ENCODE measurements at places on chromosomes 4 and X. TPM values are rescaled to one million over a fixed set of nuclear protein-coding genes. Genes with fewer than 3 reads are reported as not detected.
A peak's percentile ranks its signal among the peaks of the same experiment; 100 is the strongest.

COX7B gene
- total RNA-seq = 233 TPM

FAM9C gene
- total RNA-seq = not detected

CCNQ gene
- total RNA-seq = 14.6 TPM

ARR3 gene
- not detected for total RNA-seq

SLC26A1 gene
- 2.9 TPM for total RNA-seq

CACNA1F gene
- 0.25 TPM for total RNA-seq

DNA sequence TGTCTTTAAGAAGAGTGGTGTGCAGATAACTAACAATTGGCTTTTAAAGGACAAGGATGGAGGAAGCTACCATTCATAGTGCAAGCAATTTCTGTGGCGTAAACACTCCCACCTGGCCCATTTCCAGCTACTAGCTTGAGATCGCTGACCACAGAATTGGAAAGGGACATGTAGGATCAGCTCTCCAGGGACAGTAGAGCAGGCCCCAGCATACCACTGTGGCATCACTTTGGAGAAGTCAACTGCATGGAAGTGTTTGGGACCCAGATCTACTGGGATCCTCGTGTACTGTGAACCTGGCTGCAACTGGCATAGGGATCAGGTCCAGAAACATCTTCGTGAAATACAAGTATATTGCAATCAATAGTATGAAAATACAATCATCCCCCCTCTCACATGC lies 515.0 kb downstream of the INPP4B start:
- no peak for DNase-seq

DNA sequence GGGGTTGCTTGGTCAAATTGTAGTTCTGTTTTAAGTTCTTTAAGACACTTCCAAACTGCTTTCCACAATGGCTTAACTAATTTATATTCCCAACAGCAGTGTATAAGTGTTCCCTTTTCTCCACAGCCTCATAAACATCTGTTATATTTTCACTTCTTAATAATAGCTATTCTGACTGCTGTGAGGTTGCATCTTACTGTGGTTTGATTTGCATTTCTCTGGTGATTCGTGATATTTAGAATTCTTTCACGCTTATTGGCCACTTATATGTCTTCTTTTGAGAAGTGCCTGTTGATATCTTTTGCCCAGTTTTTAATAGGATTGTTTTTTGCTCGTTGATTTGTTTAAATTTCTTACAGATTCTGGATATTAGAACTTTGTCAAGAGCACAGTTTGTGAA lies 278.6 kb upstream of the ITM2A start:
- DNase-seq = no peak

DNA sequence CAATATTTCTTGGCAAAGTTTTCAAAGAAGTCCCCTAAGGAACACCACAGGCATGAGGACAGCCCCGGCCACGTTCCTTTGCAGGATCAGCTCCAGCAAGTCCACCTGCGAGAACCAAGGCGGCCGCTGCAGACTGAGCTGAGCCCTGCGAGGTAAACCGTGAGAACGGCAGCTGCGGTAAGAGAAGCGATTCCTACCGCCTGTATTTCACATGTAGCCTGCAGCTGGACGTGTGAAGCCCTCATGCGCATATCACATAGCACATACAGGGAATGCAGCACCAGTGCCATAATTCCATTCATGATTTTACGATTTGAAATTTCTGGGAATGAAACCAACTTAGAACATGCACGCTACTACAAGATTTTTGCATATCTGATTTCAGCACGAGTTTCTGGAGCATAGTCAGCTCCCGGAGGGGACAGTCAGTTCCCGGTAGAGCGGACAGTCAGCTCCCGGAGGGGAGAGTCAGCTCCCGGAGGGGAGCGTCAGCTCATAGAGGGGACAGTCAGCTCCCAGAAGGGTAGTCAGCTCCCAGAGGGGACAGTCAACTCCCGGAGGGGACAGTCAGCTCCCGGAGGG lies 41.7 kb downstream of the FGFRL1 start:
- DNase-seq = peak; percentile 50

DNA sequence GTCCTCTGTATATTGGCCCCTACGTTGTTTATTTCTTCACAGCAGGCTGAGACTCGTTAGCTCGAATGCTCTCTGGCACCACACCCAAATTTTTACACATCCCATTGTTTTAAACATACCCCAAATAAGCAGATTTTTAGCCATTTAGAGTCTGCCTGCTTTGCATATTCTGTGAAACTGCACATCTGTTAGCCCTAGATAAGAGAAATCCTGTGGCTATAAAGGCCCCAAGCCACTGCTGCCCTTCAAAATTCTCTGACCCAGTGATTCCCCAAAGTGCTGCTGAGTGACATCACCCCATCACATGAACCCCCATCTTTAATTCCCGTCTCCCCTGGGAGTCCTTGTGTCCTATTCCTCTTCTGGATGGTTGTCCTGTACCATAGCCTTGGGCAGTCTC lies 20.8 kb downstream of the TEX13C start:
- DNase-seq = no peak

DNA sequence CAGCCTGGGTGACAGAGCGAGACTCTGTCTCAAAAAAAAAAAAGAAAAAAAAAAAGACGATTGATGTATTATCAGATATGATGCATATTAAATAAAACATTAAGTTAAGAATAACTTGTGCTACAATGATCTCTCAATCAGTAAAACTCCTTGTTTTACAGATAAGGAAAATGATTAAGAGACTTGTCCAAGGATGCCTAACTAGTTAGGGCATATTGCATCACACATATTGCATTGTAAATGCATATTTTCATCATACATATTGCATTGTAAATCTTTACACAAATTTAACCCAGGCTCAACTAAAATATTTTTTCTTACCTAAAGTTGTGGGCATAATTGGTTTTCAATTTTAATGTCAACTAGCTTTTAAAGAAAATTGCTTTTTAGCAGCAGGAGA lies 26.3 kb downstream of the TBCK start:
- no peak for DNase-seq

- no peak for DNase-seq
Observed at GRCh38 chr4:23991444-23991843, 101.6 kb upstream of the PPARGC1A start.

GRCh38 chr4:1557221-1557597 lies 126.9 kb downstream of the FAM53A start:
- no peak for DNase-seq

DNA sequence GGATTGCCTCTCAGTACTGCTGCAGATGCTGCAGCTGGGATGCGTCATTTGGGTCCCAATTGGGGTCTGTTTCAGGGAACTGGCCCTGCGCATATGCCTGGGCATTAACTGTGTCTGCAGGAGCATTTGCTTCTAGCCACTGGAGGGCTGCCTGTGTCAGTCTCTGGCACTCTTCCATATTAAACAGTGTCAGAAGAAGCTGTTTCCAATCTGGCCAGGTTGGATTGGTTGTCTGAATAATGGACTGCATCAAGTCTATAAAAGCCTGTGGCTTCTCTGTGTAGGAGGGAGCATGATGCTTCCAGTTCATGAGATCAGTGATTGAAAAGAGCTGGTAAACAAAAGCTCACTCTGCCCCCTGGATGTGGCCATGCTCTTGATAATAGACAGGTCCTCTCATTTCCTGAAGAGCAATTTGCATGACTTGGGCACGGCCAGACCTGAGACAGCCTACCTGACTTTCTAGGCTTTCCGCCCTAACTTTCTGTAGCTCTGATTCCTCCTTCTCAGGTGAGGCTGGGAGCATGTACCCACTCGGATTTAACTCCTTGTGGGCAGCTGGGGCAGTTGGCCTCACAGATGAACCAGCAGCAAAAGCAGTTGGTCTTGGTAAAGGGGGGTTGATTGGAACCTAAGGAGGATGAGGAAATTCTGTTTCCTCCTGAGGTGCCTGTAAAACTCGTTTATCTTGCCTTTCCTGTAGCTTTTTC lies 29.2 kb downstream of the SULT1E1 start:
- peak; percentile 62 for DNase-seq

- DNase-seq = no peak
Observed at GRCh38 chr4:26183017-26183416, 137.8 kb upstream of the RBPJ start.

GRCh38 chr4:26609868-26610267 lies 26.0 kb downstream of the TBC1D19 start:
- no peak for DNase-seq

DNA sequence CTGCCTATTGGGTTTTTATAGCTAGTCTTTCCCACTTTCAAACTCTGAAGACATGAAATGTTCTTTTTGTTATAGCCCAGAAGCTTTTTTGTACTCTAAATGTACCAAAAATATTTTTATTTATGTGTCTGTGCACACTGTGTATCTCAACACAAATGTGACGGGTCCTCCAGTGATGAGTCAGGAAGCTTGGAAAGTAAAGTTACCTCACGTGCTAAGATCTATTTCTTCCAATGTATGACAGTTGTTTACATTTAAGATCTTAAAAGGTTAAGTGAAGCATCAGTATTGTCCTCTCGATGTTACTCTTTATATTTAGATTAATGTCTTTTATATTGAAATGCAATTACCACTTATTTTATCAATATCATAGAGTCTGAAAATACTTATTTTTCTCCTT lies 29.1 kb upstream of the PRSS12 start:
- no peak for DNase-seq

DNA sequence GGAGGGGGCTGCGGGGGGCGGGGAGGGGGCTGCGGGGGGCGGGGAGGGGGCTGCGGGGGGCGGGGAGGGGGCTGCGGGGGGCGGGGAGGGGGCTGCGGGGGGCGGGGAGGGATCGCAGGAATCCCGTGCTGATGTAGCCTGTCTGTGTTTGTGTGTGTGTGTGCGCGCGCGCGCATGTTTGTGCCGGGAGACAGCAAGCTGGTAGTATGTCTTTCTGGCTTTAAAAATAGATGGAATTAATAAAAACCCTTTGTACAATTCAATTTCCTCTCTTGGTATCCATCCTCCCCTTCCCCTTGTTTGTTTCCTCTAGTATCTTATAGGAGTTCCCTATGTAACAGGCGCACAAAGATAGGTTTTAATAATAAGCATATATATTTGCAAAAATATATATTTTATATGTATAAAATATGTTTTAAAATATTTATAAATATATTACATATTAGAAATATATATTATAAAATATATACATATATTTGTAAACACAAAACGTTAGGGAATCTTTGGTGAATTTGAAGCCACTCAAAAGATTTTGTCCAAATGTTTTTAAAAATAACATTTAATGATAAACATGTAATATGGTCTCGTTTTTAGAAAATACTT lies 782 bp downstream of the ARHGAP24 start:
- DNase-seq = peak; percentile 74

All from kidney (tissue), 22 donors.